ENCODE measurements at places on chromosomes 12 and 14.

DNA sequence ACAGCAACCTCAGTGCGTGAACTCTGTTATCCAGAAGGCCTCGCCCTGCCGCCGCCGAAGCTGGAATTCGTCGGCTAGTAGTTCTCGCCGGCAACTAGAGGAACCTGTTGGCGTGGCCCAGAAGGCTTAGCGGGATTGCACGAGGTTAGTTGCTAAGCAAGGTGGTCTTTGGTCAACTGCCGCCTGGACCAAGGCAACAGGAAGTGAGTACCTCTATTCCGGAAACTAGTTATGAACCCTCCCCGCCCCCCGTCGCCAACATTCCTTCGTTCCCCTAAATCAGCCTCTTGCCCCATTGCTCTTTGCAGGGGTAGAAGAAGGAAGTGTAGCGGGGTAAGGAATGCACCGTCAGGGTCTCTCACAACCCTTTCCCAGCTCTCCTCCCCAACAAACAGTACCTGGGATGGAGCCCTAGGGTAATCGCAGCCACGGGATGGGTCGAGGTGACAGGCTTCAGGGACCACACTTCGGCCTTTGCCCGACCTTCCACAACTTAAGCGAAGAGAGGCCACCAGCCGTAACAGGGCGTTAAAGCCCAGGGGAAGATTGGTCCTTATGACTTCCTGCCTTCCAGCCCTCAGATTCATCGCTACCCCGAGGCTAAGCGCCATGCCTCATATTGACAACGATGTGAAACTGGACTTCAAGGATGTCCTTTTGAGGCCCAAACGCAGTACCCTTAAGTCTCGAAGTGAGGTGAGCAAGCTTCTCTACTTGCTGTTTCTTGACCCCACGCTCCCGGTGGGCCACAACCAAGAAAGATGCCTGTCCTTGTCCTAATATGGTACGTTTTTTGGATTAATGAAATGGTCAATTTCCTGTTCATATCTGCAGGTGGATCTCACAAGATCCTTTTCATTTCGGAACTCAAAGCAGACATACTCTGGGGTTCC lies at the start of gene GMPR2:
Gene GMPR2, plus strand, starts transcription at position 285 of the 893 bp plus-strand sequence. Its CDS starts 325 bp downstream, at position 610.
- DNase-seq: peak; percentile 49

DNA sequence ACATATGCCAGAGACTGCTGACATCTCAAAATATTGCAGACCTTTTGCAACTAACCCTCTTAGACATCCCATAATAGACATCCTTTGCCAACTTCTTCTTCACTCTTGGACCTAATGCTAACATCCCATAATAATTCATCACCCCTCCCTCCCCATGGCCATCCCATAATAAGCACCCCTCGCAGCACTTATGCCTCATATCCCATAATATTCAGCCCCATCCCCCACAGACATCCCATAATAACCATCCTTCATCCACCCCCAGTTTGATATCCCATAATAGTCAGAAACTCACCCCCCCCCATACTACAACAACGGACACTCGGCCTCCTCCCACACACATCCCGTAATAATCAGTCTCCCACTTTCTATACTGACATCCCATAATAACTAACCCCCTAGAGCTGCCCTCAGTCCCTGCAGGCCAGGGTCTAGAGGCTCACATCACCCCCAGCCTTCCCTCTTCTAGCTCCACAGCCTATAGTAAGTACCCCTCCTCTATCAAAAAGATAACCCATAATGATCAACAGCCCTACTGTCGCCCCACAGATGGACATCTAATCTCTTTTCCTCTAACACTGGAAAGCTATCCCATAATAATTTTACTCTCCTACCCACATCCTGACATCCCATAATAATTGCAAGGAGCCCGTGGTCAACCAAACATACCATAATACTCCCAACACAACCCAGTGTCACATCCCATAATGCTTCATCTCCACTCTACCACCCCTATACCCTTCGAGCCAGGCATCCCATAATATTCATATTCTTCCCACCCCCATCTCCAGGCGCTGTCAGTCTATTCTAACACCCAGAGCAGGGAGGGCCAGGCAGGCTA lies 792 bp upstream of the CHD4 start:
- peak; percentile 96 for DNase-seq

GRCh38 chr12:112906712-112907414 lies at the start of gene OAS1:
Gene OAS1, plus strand, starts transcription at chr12:112906962. Its CDS starts 78 bp downstream, at chr12:112907040.
- DNase-seq: no peak

DNA sequence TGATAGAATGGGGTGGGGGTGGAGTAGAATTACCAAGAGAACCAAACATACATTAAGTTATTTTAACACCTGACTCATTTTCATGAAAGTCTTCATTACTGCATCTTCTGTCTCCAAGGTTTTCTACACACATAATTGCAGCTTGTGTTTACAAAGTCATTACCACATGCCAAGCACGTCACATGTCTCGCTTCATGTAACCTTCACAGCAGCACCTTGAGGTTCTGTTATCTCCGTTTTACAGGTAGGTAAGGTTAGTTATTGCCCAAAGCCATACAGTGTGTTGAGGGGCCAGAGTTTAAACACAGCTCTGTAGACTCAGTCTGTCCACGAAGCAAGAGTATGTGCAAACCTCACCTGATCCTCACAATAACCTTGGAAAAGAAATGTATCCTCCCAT lies 64.3 kb upstream of the RBM19 start:
- peak; percentile 33 for DNase-seq
